ENCODE measurements at places on chromosomes 5 and 9. TPM values are rescaled to one million over a fixed set of nuclear protein-coding genes. Genes with fewer than 3 reads are reported as not detected.

The PCDHGB3 gene
- 1.3 TPM for total RNA-seq

The SLC34A3 gene
- total RNA-seq: not detected

DNA sequence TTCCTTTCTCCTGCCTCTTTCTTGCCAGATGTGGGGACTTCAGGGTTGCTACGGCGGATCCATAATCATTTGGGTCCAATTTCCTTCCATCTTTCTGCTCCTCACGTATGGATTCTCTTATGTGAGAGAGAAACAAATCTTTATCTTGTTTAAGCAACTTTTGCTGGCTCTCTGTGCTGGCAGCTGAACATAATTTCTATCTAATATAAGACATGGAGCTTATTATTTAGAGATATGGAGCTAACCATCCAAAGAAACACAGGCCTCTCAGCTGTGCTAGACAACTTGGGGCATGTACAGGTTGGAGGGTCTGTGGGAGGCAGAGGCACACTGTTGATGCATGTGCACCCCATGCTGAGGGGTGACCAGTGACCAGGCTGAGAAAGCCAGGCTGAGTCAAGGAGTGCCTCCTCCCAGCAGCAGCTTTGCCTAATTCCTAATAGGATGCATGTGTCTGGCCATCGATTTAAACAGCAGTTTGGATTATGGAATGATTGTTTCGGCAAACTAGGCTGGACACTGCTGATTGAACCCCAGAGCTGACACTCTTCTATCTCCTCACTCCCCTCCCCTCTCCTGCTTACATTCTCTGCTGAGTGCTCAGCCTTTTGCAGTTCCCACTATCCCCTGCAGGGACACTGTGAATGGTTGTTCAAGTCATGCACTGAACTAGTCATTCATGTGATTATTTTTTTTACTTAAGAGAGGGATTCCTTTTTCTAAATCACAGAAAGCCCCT, 195.8 kb downstream of the ERCC6L2 start:
- no peaks in the 10 kb centered on the region for H3K27me3 ChIP-seq
- H3K36me3 ChIP-seq: no peaks in the 10 kb centered on the region
- H3K27ac ChIP-seq: no peak overlapping the region

- DNase-seq: no peak
- H3K27ac ChIP-seq: no peak overlapping the region
- H3K4me1 ChIP-seq: peaks cover 12% of the 10 kb centered on the region
- H3K4me3 ChIP-seq: no peak overlapping the region
- H3K27me3 ChIP-seq: no peaks in the 10 kb centered on the region
These were observed 2.5 kb upstream of the ZMYND19 start for GRCh38 chr9:137592767-137593166.

DNA sequence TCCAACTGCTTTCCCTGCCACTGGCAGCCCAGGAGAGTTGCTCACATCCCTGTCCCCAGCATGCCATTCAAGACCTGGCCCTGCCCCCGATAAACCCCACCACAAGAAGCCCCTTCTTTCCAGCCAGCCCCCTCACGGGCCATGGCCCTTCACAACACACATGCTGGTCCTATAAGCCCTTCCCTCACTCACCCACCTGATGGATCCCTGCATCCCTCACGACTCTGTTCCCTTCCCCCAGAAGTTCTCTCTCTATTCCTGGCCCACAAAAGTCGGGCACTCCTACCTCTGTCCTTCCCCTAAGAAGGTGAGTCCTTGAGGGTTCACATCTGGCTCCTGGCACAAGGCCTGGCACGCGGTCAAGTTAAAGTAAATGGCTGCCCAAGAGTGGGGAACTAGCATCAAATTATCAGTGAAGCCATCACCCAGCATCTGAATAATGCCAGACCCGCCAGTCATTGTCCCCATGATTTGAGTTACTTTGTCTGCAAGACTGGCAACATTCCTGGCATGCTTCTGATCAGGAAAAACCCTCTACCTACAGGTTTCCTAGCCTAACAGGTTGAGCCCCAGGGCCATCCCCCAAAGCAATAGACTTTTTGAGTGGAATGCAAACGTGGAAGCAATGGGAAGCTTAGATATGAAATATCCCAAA, 65.9 kb downstream of the CRB2 start:
- no peaks in the 10 kb centered on the region for H3K27me3 ChIP-seq
- no peak overlapping the region for H3K27ac ChIP-seq
- DNase-seq: no peak
- no peak overlapping the region for H3K4me3 ChIP-seq
- H3K36me3 ChIP-seq: peaks cover 8% of the 10 kb centered on the region

DNA sequence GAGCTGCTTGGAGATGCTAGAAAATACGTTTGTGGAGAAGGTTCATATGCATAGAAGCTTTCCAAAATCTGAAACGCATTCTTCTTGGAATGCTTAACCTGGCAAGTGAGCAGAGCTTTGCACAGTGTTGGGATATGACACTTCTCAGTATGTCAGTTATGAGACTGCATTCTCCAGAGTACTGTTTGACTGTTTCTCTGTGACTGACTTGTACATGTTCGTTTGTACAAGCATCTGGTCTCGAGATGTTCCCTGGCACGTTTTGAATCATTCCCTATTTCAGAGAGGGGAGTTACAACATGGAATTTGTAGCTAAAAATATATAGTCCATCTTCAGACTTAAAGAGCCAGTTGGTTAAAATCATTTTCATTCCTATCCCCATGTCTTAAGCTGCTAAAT, 272.4 kb downstream of the ARRDC3 start:
- H3K27me3 ChIP-seq: no peaks in the 10 kb centered on the region
- peak; percentile 35 for DNase-seq
- H3K4me3 ChIP-seq: no peak overlapping the region
- peak overlapping the region; percentile 9 for H3K27ac ChIP-seq

GRCh38 chr9:79939819-79940218, 368.1 kb downstream of the TLE4 start:
- no peak overlapping the region for H3K4me3 ChIP-seq
- no peak overlapping the region for H3K27ac ChIP-seq
- H3K27me3 ChIP-seq: no peaks in the 10 kb centered on the region
- no peak for DNase-seq
- no peaks in the 10 kb centered on the region for H3K4me1 ChIP-seq
- H3K36me3 ChIP-seq: no peaks in the 10 kb centered on the region

- H3K27ac ChIP-seq: no peak overlapping the region
- no peaks in the 10 kb centered on the region for H3K27me3 ChIP-seq
- peaks cover 37% of the 10 kb centered on the region for H3K4me1 ChIP-seq
- no peak for DNase-seq
- H3K4me3 ChIP-seq: no peak overlapping the region
These were observed 119.4 kb downstream of the MED27 start for GRCh38 chr9:131960311-131960710.
